ELR (cell line): ENCODE measurements at places on chromosomes 11 and 22.

DNA sequence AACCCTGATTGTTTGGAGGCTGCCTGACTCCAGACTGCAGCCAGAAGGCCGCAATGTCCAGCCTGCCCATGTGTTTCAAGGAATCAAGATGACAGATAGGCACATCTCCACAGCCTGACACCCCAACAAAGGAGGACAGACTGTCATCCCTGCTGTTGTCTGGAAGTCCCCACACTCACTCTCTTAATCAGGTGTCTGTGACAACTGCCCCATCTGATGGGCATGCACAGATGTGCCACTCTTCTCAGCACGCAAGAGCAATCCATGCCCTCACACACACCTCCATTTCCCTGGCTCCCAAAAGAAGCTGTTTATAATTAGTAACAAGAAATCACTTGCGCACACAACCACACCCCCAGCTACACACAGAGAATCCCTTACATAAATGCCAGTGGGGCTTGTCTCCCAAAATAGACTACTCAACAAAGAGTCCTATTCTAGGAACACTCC, 117.6 kb downstream of the C11orf58 start:
- no peak for DNase-seq

- DNase-seq, result peak; percentile 95
These were observed 4.6 kb downstream of the MYH9 start for GRCh38 chr22:36383110-36383581.

DNA sequence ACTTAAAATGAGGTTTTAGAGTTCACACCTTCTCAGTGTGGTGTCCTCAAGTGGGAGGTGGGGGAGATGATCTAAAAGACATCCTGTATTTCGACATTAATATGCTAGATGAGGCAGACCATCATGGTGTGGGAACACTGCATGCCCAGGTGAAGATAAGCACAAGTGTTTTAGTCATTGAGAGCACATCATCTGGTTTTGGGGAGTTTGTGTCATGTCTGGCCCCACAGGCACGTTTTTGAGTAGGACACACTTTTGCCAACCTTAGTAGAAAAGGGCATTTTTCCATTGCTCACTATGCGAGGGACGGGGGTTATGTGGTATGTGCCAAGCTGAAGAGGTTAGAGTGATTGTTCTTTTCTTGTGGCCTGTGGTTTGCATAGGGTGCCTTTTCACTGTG, 189.3 kb downstream of the DBX1 start:
- no peak for DNase-seq

DNA sequence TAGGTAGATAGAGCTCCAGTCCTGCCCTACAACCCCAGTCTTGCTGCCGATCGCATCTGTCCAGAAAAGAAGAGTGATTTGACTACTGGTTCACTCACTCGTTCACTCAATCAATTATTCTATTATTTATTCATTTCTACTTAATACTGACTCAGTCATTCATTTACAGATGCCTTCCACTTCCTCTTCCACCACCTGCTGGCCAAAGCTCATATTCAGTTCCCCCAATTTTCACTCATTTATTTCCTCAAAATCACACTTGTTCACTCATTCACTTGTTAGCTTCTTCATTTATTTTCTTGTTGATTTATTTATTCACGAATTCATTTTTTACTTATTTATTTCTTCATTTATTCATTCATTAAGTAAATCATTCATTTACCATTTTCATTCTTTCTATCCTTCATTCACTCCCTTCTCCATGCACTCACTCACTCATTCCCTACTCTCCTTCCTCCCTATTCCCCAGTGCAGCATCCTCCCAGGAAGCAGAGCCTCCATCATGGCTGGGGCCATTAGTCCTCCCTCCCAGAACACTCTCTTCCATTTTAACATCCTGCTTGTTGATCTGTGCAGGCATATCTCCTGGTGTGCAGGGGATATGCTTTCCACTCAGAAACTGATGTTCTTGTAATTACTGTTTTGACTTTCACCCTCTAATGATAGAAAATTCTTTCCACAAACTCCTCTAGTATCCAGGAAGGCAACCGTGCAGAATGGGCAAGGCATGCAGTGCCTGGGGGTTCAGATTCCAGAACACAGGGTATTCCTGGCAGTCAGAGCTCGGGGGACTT, 281.0 kb downstream of the TENM4 start:
- DNase-seq, result no peak

DNA sequence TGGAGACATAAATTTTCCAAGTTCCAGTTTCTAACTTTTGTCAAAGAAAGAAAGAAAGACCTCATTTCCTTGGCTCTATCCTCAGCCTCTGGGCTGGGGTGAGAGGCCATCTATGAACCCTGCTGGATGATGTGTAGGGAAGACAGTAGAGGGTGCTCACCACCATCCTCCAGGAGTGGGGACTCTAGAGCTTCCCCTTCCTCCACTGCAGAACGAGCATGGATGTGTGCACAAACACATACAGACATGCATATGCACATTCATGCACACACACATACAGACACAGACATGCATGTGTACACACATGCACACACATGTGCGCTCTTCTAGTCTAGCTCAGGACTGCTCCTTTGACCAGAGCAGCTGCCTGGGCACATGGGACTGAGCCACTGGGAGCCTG, 565.8 kb downstream of the BUD13 start:
- no peak for DNase-seq

- DNase-seq, result no peak
These were observed 44.7 kb upstream of the YPEL1 start for GRCh38 chr22:21780259-21780658.

DNA sequence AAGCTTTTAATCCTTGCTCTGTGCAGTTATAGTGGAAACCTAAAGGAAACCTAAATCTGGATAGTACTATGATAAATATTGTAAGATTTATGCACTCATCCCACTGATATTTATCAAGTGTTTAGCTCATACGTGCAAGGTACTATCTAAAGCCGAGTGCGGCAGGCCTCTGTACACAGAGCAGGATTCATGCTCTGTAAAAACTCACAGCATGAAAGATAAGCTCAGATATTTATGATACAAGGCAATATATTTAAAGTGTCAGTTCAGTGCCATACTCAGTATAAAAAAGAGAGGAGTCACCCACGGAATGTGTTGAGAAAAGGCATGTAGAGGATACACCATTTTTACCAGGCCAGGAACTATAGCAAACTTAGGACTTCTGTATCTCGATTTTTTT, 66.2 kb downstream of the MAML2 start:
- DNase-seq, result no peak

DNA sequence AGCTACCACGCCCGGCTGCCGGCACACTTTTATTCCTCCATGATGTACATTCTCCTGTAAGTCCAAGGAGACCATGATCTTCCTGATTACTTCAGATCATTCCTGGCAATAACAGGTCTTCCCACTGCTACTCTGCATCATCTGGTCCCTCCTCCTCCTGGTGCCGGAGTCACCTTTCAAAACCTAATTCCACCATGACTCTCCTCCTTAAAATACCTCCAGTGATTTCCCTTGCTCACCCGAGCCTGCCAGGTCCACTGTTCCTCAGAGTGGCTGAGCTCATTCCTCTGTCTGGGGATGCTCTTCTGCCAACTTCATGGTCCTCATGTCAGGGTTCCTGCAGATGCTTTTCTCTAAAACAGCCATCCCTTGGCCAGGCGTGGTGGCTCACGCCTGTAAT, 3.9 kb upstream of the LTBP3 start:
- no peak for DNase-seq

- DNase-seq, result no peak
These were observed 6.8 kb downstream of the BID start for GRCh38 chr22:17767233-17768065.

- DNase-seq, result peak; percentile 87
These were observed 17.9 kb downstream of the KCNE3 start for GRCh38 chr11:74449369-74449931.

DNA sequence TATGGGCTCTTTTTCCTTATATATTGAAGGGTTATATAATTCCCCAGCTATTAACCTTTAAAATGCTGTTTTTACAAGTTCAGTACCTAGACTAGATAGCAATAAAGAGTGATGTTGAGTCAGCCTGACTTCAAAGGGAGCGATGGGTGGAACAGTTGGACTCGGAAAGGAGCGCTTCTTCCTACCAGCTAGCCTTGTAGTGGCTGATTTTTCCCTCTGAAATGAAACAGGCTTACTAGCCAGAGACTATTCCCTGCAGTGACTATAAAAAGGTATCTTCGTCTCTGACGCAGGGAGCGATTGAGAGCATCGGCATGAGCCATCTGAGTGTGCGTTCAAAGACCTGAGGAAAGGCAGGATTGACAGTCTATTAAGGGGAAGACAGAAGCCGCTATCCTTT, 66.0 kb upstream of the GRAMD1B start:
- no peak for DNase-seq

GRCh38 chr22:24006914-24007214, 1.6 kb upstream of the GSTT4 start:
- DNase-seq, result no peak

DNA sequence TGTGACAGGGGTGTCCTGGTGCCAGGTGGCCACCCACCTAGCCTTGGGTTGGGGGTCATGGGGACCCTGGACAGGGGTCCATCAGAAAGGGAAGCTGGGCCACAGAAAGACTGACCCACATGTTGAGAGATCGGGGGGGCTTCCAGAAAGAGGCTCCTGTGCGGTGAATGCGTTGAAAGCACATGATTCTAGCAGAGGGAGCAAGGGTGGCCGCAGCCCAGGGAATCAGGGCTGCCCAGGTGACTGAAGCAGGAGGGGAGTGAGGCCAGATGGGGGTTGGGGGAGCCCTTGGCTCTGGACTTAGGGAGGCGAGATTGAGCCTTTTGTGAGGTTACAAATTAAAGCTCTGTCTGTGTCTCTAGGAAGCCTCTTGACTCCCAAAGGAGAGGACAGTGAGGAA, 80.7 kb downstream of the MORC2 start:
- DNase-seq, result no peak

DNA sequence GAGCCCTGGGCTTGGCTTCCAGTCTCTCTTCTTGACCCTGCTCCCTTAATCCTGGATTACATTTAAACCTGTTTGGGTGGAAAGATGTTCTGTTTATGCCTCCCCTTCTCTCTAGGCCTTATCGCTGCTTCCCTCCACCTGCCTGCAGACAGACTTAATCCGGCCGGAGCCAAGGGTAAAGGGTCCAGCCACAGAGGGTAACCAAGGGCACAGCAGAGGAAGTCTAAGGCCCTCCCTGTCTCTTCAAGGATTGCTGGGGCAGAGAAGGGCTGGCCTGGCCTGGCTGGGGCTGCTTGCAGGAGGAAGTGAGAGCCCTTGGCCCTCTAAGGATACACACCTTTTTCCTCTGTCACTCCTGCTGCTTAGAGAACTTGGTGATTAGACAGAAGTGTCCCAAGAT, 2.1 kb downstream of the GAL3ST3 start:
- DNase-seq, result no peak
